Fibroblast of gingiva (primary cell): ENCODE measurements at places on chromosomes 16 and 17.
A peak's percentile ranks its signal among the peaks of the same experiment; 100 is the strongest.

DNA sequence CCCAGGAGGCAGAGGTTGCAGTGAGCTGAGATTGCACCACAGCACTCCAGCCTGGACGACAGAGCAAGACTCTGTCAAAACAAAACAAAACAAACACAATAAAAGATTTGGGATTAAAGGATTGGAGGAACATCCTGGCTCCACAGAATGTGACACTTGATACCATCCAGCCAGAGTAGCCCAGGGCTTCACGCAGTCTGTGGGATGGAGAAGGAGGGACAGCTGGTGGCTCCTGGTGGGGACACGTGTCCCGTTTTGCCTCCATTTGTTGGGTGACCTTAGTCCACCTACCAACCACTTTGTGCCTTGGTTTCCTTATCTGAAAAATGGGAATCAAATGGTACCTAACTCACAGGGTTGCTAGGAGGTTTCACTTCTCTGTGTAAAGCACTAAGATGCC, 12.4 kb upstream of the CYB561 start:
- DNase-seq: no peak

DNA sequence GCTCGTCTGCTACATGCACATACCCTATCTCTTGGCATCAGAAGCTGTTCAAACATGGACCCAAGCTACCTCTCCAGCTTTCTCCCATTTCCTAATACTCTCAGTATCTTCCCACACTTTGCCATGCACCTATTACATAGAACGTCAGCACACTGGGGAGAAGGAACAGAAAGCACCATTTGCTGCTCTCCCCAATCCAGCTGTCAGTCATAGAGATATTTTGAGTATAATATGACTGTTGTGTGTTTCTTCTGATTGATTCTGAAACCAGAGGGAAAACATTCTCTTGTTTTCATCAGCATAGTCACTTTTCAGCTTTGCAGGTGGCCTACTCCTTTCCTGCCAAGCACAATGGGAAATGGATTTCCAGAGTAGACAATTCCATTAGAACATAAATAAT, 107.1 kb downstream of the ADAMTS18 start:
- DNase-seq: no peak

- peak; percentile 46 for DNase-seq
Measured at GRCh38 chr17:78396441-78397337, 18.2 kb downstream of the PGS1 start.

DNA sequence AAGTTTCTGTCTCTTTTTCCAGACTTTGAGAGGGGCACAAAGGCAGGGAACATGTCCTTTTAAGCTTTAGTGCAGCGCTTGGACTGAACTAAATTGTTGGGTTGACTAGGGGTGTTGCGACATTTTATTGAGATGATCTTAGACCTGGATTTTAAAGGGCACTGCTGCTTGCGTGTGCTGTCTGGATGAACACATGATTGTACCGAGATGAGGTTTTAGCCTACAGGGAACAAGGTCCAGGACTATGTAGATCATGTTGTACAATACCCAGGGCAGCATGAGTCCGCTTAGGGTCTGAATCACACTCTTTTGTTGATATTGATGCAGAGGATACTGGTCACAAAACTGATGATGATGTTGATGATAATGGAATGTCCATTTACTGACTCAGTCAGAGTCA, 5.2 kb upstream of the RGS9 start:
- peak; percentile 92 for DNase-seq

DNA sequence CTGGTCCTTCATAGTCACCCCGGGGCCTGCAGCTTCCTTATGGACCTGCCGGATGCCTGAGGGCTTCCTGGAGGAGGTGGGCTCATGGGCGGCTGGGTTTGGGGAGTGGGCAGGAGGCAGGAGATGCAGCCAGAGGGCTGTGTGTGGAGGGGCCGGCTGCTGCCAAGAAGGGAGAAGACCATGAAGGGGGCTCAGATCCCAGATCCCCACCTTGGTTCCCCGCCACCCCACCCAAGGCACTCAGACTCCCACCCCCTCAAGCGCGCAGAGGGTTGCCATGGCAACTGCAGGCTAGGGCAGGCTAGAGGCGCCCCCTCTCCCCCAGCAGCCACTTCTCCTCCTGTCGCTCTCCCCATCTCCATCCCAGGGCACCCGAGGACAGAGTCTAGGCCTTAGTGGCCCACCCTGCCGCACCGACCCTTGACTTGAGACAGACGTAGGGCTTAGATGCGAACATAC, 104.5 kb downstream of the CRLF3 start:
- DNase-seq: no peak

- no peak for DNase-seq
Measured at GRCh38 chr16:1757714-1758461, 13.5 kb downstream of the NME3 start.

GRCh38 chr16:57998992-57999365, 1.5 kb downstream of the ZNF319 start:
- DNase-seq: peak; percentile 22

DNA sequence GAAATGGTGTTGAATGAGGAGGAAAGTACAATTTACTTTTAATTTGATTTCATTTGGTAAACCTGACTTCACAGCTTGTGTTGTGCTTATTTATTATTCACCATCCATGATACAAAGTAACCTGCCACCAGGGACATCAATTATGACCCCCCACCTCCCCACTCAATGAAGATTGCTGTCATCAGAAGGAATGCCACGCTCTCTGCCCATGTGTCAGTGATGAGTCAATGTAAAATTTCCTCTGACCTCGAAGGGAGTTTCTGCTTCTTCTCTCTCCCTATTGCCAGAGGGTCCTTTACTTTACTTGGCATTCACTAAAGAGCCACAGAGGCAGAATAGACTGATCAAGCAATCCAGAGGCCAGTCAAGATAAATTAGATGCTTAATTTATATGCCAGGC, 759.7 kb downstream of the CDH11 start:
- DNase-seq: no peak

GRCh38 chr16:67713647-67714273, 5.4 kb downstream of the GFOD2 start:
- DNase-seq: no peak

- no peak for DNase-seq
Measured at GRCh38 chr16:88747588-88748301, 37.3 kb downstream of the PIEZO1 start.

GRCh38 chr17:47810901-47811635, 10.5 kb downstream of the OSBPL7 start:
- no peak for DNase-seq

- DNase-seq: no peak
Measured at GRCh38 chr17:36048066-36048465, 16.0 kb upstream of the CCL18 start.

- DNase-seq: no peak
Measured at GRCh38 chr16:50269769-50270509, 3.6 kb downstream of the ADCY7 start.

DNA sequence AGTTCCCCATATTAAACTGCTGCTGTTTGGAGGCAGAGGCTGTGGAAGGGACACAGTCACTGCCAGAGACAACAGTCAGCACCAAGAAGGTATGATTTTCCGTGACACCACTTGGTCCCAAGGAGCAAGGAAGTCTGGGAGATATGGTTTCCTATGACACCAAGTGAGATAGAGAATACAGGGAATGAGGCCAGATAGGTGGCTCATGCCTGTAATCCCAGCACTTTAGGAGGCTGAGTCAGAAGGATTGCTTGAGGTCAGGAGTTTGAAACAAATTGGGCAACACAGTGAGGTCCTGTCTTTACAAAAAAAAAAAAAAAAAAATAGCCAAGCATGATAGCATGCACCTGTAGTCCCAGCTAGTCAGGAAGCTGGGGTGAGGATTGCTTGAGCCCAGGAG, 90.8 kb downstream of the ABCC12 start:
- no peak for DNase-seq

DNA sequence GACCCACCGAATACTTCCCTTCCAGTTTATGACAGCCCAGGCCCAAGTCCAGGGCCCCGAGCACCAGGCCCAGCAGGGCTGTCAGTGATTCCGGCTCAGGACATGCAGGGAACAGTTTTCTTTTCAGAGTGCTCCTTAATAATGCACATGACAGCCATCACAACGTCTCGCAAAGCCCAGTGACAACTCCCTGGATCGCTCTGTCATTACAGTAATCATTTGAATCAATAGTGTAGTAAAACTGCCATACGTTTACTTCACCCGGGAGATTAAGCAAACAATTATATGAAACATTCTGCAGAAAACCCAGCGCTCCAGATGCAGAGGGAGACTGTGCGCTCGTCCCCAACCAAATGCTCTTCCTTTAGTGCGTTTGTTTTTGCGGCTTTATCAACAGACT, 162.6 kb upstream of the CDH13 start:
- no peak for DNase-seq

DNA sequence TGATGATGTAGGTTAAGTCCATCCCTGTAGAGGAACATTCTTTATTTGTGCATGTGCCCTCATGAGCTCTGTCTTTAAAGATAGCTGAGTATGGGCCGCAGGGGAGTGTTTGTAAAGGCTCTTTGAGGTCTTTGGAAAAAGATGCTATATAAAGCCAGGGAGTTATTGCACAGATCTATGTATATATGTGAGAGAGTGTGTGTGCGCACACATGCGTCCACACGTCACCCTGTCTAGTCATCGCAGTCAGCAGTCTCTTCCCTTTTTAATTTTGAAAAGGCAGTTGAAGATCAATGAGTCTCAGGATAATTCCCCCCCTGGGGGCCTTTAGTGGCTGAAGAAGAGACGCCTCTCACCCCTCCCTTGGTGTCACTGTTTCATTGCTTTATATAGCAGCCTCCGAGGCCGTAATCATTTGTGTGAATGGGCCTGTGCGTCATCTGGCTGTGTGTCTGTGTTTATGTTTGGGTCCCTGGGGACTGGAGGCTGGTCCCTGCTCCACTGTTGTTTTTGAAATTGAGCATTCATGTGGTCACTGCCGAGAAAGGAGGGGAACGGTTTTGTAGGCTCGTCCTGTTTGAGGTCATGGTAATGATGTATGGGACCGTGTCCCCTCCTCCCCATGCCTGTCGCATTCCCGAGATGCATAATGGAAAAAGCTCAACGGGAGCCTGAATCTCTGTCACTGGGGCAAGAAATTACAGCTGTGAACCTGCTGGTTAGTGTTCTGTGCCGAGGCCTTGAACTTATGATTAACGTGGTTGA, 143.9 kb downstream of the SNX29 start:
- DNase-seq: peak; percentile 89

- DNase-seq: no peak
Measured at GRCh38 chr16:47721006-47721637, 260.0 kb downstream of the PHKB start.
